ENCODE measurements at places on chromosomes 13 and 19. TPM values are rescaled to one million over a fixed set of nuclear protein-coding genes. Genes with fewer than 3 reads are reported as not detected.

OXGR1 gene
- 4.6 TPM for polyA plus RNA-seq

PCP2 gene
- polyA plus RNA-seq: 0.42 TPM

ZNF583 gene
- polyA plus RNA-seq: 11.2 TPM

IZUMO1 gene
- polyA plus RNA-seq: 0.41 TPM

ZNF317 gene
- polyA plus RNA-seq: 37.7 TPM

GRAMD1A gene
- 48.1 TPM for polyA plus RNA-seq

CEACAM16 gene
- not detected for polyA plus RNA-seq

GNG8 gene
- polyA plus RNA-seq: 6.9 TPM

ATXN8OS gene
- 0.44 TPM for polyA plus RNA-seq

VSTM2B gene
- polyA plus RNA-seq: 0.60 TPM

SPART gene
- 83.5 TPM for polyA plus RNA-seq

FBXO27 gene
- 8.7 TPM for polyA plus RNA-seq

FLT3LG gene
- 2.5 TPM for polyA plus RNA-seq

MTUS2 gene
- 0.99 TPM for polyA plus RNA-seq

LRRC8E gene
- 2.6 TPM for polyA plus RNA-seq

ZIK1 gene
- 20.8 TPM for polyA plus RNA-seq

ZNF563 gene
- polyA plus RNA-seq: 4.2 TPM

PODNL1 gene
- polyA plus RNA-seq: 1.2 TPM

MYO1F gene
- polyA plus RNA-seq: 3.7 TPM

FGF14 gene
- 0.56 TPM for polyA plus RNA-seq

PNMA8C gene
- polyA plus RNA-seq: 0.88 TPM

GSX1 gene
- not detected for polyA plus RNA-seq

Measured in renal cortex interstitium (tissue), 15 donors.